Panc1 (cell line): ENCODE measurements at places on chromosomes 16 and 17. TPM values are rescaled to one million over a fixed set of nuclear protein-coding genes. Genes with fewer than 3 reads are reported as not detected.

The TEKT5 gene
- total RNA-seq = not detected

The SRL gene
- not detected for total RNA-seq

GRCh38 chr16:80986557-80986956 is 20.1 kb downstream of the CMC2 start:
- DNase-seq = no peak

GRCh38 chr17:81246679-81247338 is 7.7 kb downstream of the NDUFAF8 start:
- no peak for DNase-seq

GRCh38 chr16:63774302-63774701 is 1347.6 kb downstream of the CDH11 start:
- DNase-seq = no peak

DNA sequence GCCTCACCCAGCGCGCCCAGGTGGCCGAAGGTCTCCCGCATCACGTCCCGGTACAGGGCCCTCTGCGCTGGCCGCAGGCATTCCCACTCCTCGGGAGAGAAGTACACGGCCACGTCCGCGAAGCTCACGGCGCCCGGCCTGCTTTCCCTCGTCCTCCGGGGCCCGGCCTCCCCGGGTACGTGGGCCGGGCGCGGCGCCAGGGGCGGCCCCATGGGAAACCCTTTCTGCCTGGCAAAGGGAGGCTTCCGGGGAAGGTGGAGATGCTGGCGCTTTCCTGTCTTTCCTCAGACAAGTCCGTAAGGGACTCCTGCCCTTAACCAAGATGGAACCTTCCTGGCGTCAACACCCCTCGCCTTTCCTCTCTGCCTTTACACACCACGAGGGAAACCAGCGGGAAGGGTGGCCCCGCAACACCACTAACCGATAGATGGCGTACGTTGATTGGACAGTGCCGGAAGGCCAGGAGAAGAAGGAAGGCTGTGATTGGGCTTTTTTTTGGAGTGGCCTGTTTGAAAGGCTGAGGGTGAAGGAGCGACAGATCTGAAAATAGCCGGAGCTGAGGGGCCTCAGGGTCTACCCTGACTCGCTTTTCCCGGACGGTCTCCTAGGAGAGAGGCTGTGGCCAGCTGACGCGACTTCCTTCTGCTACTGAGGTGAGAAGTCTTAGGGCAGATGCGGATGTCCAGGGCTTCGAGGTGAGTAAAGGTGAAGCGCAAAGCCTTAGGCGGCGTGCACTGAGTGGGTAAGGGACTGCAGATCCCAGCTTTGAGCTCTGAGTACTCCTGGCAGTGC is at the start of gene ZNF785:
TSS of gene ZNF785 (minus strand) at position 298 of the 792 bp plus-strand sequence. CDS start at position 212, 86 bp downstream.
- DNase-seq = peak; percentile 72

- no peak for DNase-seq
These were observed 171.4 kb downstream of the SEC14L1 start for GRCh38 chr17:77312061-77312701.

- no peak for DNase-seq
These were observed 55.9 kb downstream of the CDK12 start for GRCh38 chr17:39517224-39517623.

- no peak for DNase-seq
These were observed 8.4 kb downstream of the FBRS start for GRCh38 chr16:30666681-30667080.
